Right renal cortex interstitium (tissue), 3 donors: ENCODE measurements at places on chromosomes 5 and 9.
A peak's percentile ranks its signal among the peaks of the same experiment; 100 is the strongest.

DNA sequence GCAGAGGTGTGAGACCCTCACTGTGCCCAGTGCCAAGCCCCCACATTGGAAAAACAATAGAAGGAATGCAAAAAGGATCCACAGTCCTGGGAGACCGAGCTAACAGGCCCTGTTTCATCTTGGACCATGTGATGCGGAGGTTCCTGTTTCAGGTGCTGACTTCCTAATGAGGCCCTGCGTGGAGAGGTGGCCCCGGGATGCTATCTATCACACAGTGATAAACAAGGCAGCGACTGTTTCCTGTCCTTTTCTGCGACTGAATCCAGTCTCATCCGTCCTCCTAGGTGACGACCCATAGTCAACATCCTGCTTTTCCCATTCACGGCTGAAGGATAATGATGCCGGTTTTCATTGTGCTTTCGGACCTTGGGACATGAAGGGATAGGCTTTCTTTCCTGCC is 56.4 kb upstream of the BOD1 start:
- no peak for DNase-seq

GRCh38 chr5:14913096-14913495 is 41.5 kb upstream of the ANKH start:
- no peak for DNase-seq

- no peak for DNase-seq
These were observed 313.8 kb downstream of the FAM170A start for GRCh38 chr5:119943148-119943547.

DNA sequence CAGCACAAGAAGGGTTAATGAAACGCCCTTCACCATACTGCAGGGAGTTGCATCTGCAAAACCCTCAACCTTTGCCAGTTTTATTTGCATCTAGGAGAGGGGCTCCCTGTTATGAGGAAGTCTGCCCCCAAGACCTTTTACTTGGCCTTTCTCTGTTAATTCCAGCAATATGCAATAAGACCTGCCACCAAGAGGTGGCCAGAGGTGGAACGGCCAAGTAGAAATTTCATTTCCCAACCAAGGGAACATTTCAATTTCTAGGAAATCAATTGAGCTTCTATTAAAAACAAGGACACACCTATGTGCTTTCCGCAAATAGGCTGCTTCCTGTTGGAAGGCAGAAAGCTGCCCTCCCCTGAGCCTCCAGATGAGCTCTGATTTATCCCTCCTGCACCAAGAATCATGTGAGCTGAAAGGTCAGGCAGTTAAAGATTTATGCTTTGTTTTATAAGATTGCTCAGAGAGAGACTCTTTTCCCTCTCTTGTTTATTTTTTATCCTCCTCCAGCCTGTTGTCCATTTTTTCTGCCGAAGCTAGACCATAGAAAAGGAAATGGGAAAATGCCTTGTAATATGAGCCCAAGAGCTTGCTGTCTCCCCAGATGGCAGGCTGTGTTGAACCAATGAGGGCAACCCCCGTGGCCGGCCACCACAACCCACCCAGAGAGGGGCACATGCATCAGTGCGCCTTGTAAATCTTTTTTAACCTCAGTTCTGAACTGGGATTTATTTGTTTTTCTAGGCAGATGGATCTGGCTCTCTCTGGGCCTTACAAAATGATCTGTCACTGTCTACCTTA is 572.8 kb downstream of the TLE1 start:
- peak; percentile 54 for DNase-seq

GRCh38 chr5:158611581-158611980 is 488.1 kb downstream of the EBF1 start:
- DNase-seq, result no peak

DNA sequence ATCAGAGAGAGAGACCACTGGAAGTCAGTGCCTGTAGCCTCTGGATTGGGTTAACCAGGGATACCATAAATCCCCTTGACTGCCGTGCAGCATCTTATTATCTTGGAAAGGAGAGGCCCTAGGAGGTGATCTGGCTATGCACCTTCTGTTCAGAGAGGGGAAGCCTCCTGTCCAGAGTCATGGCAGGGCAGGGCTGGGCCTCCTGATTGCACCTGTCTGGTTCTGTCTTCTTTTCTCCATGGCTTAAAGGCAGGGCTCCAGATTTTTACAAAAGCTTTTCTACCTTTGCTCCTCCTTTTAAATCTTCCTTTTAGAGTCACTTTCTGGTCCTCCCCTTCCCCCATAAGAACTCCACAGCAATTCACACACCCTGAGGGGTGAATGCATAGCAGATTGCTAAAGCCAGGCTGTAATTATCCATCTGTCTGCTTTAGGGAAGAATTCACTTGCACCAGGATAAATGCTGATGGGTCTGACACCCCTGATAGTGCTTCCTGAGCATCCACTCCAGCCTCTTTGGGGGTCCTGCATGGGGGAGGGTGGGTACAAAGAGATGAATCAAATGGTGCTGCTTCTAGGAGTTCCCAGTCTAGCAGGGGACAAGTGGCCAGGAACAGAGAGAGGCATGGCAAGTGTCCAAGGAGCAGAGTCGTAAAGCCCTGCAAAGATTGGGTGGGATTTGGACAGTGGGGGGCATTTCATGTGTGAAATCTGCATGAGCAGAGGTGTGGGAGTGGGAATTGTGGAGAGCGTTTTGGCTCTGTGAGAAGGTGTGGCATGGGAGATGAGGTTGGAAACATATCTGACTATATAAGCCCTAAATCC is 141.3 kb upstream of the ALDH1B1 start:
- no peak for DNase-seq

DNA sequence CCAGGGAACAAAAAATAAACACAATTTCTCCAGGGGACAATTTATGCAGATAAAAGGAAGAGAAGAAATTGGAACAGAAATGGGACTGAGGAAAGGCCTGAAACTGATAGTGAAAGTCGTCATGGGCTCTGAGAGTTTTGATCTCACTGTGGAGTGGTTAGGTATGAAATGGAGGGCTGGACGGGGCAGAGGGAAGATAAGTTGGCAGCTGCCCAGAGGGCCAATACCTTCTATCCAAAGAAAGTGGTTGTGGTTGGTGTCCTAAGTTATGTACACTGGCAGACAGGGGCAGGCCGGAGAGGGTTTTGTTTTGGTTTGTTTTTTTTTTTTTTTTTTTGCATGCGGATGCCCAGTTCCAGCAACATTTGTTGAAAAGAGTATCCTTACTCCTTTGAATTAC is 46.1 kb downstream of the ZNF618 start:
- DNase-seq, result no peak

DNA sequence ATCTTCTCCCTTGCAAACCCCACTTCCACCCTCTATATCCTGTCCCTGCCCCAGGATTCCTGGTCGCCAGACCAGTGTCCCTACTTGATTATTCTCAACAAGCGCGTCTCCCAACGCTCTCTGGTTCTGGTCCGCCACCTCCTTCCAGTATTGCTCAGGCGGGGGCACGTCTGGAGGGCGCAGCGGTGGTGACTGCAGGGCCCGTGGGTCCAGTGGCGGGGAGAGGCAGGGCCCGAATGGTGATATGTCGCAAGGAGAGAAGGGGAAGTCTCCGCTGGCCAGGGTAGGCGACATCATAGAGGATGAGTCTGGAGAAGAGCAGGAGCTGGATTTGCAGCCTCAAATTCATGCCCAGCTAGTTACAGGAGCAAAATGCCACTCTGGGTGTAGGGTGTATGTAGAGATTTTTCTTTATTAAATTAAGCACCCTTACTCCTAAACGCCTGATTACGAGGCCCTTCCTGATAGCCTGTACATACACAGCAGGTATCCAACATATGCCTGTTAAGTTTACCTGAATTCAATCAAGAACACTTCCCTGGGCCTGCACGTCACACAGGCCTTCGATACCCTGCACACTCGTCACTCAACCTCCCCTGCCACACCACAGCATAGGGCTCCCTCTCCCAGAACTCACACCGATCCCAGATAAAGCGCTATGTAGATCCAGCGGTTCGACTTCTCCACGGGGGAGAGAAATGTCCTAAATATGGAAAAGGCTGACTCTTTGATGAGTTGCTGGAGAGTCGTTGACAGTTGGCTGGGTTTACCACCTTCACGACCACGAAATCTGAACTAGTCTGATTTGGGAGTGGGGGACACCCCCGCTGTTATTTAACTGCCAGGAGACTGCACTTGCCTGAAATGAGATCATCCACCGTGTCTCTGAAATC is 4.8 kb downstream of the MCIDAS start:
- no peak for DNase-seq
